ENCODE measurements at places on chromosomes 2 and 18.

DNA sequence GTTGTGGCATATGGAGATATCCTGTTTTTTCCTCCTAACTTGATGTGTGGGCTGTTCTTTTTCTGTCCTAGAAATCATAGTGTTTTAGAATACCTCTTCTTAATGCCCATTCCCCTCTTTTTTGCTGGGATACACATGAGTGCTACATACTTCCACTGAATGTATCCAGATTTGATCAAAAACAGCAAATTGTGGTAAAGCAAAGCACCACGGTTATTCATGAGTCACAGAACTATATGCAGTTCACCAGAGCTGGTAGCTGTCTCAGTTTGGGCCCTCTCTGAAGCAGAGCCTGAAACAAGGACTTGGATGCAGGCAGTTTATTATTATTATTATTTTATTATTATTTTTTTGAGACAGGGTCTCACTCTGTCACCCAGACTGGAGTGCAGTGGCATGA, 69.9 kb upstream of the CTLA4 start:
- DNase-seq: no peak

- no peak for DNase-seq
Measured at GRCh38 chr2:58010599-58010998, 36.0 kb upstream of the VRK2 start.

GRCh38 chr2:222272446-222273015, 26.3 kb downstream of the PAX3 start:
- no peak for DNase-seq

DNA sequence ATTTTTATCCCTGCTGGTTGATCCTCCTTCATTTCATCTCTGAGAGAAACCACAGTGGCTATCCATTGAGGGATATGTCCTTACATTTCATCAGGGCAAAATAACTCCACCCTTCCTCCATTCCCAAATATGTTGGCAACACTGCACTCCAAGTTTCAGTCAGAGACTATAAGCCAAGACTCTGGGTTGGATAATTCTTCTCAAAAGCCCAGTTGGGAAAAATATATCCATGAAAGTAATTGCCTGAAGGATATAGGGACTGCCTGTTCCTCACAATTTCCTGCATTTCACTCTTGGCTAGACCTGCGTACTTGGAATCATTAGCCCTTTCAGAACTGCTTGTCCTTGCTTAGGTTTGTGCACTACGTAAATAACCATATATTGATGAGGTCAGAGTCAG, 27.9 kb upstream of the EPB41L3 start:
- DNase-seq: no peak

GRCh38 chr2:77566582-77566981, 44.4 kb upstream of the LRRTM4 start:
- DNase-seq: no peak

- DNase-seq: no peak
Measured at GRCh38 chr2:128450211-128451024, 131.8 kb upstream of the HS6ST1 start.

- no peak for DNase-seq
Measured at GRCh38 chr2:44801289-44801840, 140.1 kb upstream of the SIX3 start.

DNA sequence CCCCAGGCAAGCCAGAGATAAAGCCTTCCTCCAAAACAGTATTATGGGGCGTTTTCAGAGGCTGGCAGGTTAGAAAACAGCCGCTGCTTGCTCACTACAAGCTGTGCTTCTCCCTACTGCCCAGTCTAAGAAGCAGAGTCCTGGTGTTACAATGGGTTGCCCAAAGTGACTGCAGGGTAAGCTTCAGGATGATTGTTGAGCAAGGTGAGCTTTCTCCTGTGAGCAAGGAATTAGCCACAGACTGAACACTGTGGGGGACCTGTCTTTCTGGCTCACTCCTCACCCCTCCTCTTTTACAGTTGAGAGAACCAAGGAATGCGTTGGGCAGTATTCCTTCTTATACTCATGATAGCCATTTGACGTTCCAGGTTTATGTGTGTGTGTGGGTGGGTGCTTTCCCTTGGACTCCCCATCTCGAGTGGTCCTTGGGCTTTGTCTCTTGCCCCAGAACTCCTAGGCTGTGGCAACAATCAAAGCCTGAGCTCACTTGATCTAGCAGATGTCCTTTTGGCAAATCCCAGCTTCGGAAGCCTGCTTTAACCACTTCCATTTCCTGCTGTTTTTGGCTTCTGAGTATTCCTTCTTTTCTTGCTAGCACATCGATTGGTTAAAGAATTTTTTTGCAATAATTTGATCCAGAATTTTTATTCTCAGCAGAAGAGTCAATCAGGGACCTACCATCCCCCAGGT, 47.5 kb downstream of the KDM3A start:
- no peak for DNase-seq

DNA sequence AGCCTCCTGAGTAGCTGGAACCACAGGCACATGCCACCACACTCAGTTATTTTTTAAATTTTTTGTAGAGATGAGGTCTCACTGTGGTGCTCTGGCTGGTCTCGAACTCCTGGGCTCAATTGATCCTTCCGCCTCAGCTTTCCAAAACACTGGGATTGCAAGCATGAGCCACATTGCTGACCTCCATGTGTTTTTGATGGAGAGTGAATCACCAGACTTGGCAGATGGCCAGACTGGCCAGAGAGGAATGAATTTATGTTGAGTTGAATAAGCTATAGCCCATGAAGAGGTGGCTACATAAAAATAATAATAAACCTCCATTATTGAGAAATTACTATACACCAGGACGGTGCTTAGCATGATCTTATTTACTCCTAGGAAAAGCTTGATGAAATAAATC, 91.5 kb downstream of the MREG start:
- no peak for DNase-seq

GRCh38 chr2:12277241-12278034, 439.3 kb upstream of the TRIB2 start:
- DNase-seq: no peak

GRCh38 chr18:9947248-9947647, 33.4 kb downstream of the VAPA start:
- DNase-seq: no peak

- no peak for DNase-seq
Measured at GRCh38 chr2:186437719-186438118, 48.3 kb upstream of the ZC3H15 start.

DNA sequence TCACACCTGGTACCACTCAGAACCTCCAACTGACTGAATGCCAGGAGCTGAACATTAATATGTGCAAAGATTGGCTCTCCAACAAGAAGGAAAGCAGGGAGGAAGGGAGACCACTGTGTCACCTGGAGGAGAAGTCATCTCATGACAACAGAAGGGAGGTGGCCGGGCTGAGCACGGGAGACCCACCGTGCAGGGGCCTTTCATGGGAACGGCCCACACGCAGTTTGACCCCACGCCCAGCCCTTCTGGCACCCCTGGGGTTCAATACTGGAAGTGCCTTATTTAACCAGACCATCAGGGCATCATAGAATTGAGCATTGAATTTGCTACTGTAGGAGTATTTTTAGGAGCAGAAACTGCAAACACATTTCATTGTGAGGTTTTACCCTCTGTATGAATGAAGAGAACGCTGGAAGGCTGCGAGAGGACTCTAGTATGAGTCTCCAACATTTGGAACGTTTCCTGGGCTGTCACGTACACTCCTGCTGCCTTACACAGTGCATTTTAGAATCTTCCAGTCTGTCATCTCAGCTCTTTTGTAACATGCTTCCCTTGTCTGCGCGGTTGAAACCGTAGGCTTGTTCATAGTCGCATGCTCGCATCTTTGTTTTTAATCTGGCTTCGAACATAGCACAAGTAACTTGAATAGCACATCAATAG, 132.1 kb downstream of the NFATC1 start:
- DNase-seq: no peak

- DNase-seq: no peak
Measured at GRCh38 chr2:39994151-39994550, 215.1 kb upstream of the THUMPD2 start.

GRCh38 chr18:69830189-69830588, 117.5 kb downstream of the CD226 start:
- no peak for DNase-seq

- no peak for DNase-seq
Measured at GRCh38 chr18:49243391-49243790, 217.1 kb downstream of the DYM start.

GRCh38 chr2:191777351-191777750, 69.5 kb downstream of the CAVIN2 start:
- no peak for DNase-seq

DNA sequence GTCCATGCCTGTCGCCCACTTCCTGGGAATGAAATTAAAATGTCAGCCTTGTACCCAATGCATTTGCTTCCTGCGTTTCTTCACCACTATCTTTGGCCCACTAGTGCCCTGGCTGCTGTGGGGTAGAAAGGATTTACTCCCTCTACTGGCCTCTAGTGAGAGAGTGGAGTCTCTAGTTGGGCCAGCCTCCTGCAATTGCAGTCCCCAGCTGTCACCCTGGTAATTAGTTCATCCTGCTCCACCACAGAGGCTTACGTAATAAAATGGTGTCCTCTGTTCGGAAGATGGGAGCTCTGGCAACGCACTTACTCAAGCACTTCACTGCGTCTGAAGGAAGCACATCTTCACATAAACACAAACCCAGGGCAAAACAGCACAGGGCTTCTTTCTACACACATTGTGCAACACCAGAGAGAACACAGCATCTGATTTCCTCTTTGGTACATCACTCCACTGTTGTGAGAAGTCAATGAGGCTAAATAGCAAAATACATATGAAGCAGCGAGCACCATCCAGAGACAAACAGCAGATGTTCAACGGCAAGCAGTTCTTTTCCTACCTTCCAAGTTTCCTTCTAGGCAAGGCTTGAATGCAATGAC, 274.6 kb downstream of the LRATD1 start:
- DNase-seq: no peak

GRCh38 chr2:72115110-72116080, 32.3 kb downstream of the CYP26B1 start:
- no peak for DNase-seq

- DNase-seq: no peak
Measured at GRCh38 chr2:84214455-84214854, 244.6 kb downstream of the SUCLG1 start.

- no peak for DNase-seq
Measured at GRCh38 chr2:65922794-65923193, 490.4 kb upstream of the SPRED2 start.

- DNase-seq: no peak
Measured at GRCh38 chr2:118672571-118673158, 174.8 kb downstream of the EN1 start.

DNA sequence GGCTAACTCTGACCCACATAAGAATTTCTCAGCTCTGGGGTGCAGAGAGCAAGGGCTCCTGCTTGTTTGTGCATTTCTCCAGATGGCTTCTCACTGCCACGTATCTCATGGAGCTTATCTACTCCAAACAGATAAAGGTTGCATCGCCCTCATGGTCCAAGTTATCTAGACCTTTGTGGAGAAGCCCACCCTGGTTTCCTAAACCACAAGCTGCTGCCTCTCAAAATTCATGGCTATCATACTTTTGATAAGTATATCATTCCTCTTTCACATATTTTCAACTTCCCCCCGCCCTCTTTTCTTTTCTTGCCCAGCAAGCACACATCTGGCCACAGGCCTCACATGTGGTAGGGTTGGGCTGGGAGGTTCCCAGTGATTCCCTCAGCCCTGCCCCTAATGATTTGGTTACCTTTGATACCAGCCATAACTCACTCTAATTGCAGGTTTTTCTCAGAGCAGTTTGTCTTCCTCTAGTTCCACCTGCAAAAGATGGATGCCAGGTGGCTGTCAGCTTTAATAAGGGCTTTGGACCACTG, 146.0 kb downstream of the RHBDD1 start:
- no peak for DNase-seq

- DNase-seq: no peak
Measured at GRCh38 chr2:213248637-213249036, 35.6 kb upstream of the SPAG16 start.

DNA sequence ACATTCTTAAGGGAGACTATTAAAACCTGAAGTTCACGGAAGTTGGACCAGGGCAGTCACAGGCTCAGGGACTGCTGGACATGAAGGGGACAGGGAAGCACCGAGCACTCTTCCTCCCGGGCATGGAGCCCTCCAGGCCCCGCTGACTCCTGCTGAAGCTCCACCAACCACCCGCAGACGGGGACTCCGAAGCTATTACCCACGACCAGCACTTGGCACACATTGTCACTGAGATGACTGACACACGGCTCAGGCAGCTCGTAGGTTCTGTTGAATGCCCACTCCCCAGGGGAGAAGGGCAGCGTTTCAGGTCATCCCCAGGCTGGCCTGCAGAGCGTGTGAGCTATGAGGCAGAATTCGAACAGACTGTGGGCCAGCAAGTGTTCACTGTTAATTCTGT, 234.8 kb downstream of the NDUFA10 start:
- no peak for DNase-seq

- no peak for DNase-seq
Measured at GRCh38 chr18:62720048-62720447, 4.7 kb downstream of the PHLPP1 start.

DNA sequence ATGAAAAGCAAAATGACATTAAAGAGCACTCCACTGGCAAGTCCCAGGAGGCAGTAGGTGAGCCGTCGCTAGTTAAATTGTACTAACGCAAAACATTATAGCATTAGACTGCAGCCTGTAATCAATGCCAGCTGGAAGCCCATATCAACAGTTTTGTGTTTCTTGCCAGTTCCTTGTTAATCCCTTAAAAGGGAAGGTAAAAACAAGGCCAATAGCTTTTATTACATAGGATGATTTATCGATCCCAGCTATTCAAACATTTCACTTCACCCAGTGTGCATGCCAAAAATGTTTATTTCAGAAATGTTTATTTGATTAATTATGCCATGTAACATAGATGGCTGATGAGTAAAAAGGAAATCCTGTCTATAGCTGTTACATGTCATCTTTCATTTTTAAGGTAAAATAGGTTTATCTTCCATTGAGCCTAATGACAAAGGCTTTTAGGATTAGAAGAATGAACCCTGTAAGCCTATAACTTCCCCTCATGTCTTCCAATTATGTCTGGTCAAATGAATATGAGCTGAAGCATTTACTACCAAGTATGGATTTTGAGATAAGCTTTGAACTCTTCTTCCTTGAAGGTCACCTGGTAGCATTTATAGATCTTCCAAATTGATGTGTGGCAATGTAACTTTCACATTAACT, 591.2 kb downstream of the RNF144A start:
- no peak for DNase-seq

DNA sequence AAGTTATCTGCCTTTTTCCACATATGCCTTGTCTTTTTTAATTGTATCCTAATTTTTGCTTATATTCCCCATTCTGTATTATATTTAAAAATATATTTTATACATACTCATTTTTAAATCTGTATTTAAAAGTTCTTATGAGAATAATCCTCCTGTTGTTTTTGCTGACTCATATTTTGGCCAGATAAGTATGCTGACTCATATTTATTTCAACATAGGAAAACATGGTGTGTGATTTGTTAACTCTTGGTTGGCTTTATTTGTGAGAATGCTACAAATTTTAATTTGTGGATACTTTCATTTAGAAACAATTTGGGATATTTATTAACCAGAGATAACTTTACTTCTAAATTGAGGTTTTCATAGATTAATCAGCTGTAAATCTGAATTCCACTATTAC, 587.7 kb downstream of the CPS1 start:
- no peak for DNase-seq

GRCh38 chr2:150938527-150938926, 323.1 kb downstream of the RBM43 start:
- DNase-seq: no peak
